Natural killer cell (primary cell): ENCODE measurements at places on chromosomes 2 and 18. TPM values are rescaled to one million over a fixed set of nuclear protein-coding genes. Genes with fewer than 3 reads are reported as not detected.

DNA sequence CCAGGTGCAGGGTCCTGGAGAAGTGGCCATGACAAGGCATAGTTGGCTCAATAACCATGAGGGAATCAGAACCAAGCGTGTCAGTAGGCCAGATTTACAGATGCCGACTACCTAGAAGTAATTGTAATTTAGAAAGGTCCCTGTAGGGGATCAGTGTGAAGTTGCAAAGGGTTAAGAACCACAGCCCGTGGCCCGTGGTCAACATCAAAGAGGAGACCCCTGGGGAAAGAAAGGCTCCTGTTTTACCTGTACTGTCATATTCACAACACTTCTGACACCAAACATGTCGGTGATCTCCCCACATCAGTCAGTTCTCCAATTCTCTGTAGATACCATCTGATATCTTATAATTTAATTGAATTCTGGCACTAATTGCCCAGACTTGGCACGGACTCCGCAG lies 31.0 kb downstream of the SP100 start:
- DNase-seq: no peak

- DNase-seq: no peak
These were observed 71.6 kb downstream of the C2orf74 start for GRCh38 chr2:61233581-61233980.

DNA sequence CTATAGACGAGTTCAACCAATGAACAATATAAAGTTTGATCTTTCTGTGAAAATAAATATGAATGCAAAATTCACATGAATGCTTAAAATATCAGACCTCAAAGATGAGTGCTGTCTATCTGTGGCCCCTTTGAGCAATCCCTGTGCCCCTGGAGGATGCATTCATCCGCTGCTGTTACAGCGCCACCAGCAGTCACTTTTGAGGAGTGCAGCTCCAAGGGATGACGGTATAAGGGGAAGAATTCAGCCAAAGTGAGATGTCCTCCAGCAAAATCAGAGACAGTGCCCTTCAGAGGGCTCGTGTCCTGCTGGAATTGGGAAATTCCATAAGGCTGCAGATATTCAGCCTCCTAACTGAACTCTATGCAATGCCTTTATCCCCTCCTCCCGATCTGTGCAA lies 12.0 kb upstream of the CHRNA1 start:
- peak; percentile 57 for DNase-seq

- no peak for DNase-seq
These were observed 16.9 kb upstream of the KCNG3 start for GRCh38 chr2:42510608-42511243.

DNA sequence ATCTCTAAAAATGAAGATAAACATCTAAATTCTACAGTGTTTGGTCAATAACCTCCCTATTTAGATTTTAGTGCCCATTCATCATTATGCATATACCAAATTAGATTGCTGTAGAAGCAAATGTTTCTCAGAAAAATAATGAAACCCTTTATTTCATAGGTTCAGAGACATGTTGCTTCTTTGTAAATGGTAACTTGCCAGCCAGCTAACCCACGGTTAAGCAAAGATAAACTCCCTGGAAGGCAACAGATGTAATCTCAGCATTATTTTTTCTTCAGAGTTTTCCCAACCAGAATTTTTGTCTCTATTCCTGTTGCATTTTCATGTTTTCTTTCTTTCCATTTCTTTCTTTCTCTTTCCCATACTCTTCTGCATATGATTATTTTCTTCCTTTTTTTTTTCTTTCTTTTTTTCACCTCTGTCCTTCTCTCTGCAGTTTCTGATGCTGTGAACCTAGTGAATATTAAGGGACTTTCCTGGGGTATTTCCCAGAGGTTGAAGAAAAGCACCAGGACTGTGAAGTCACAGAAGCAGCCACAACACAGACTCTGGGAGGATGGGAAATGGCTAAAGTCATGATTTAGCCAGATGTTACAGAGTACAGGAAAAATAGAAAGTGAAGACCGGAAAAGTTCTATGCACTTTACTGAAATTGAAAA lies 50.0 kb upstream of the DSG1 start:
- DNase-seq: no peak

- no peak for DNase-seq
These were observed 31.6 kb downstream of the EPB41L3 start for GRCh38 chr18:5512176-5512575.

DNA sequence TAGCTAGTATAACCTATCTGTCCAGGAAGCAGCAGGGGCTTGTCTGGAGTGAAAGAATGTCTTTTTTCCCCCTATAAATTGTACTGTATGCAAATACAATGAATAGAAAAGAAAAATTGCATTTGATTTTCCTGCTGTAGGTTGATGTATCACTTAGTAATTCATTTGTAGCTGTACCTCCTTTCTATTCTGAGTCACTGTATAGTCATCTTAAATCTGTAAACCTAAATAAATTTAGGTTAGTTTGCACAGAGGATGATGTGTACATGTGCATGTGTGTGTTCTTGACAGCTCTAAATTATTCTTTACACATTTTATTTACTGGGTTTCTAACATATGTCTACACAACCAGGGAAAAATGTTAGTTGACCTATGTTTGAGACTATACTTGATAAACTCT lies 478.7 kb upstream of the CNTNAP5 start:
- no peak for DNase-seq

GRCh38 chr2:95208106-95208505 lies 785 bp downstream of the ZNF892 start:
- DNase-seq: no peak

GRCh38 chr2:235516257-235516656 lies 22.4 kb downstream of the AGAP1 start:
- no peak for DNase-seq

- DNase-seq: no peak
These were observed 65.2 kb downstream of the C2orf76 start for GRCh38 chr2:119301413-119301812.

- peak; percentile 27 for DNase-seq
These were observed 80.4 kb downstream of the POLR1A start for GRCh38 chr2:86025229-86025820.

Gene ZNF385B
- total RNA-seq: 0.54 TPM

Gene MAL
- total RNA-seq: 0.54 TPM

Gene C2orf81
- 1.7 TPM for total RNA-seq

Gene TFPI
- 1.2 TPM for total RNA-seq

Gene BCL2
- 64.2 TPM for total RNA-seq

GRCh38 chr2:36420569-36421181 lies 65.1 kb downstream of the CRIM1 start:
- no peak for DNase-seq

Gene DYNAP
- total RNA-seq: not detected

DNA sequence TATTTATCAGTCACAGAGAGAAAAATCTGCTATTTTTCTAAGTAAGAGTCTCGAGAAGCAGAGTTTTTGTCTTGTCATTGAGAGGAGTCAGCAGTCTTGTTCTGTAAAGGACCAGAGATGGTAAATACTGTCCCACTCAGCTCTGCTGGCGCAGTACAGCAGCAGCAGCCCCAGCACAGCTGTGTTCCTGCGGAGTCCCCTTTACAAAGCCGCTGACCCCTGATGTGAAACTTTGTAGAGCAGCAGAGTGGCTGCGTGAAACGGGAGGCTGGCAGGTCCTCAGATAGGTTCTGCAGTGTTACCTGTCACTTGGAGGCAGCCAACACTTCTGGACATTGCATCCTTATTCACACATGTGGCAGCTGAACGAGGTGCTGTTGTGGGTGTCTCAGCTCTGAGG lies 45.2 kb downstream of the TMEM185B start:
- DNase-seq: no peak

Gene ABCG8
- total RNA-seq: not detected

DNA sequence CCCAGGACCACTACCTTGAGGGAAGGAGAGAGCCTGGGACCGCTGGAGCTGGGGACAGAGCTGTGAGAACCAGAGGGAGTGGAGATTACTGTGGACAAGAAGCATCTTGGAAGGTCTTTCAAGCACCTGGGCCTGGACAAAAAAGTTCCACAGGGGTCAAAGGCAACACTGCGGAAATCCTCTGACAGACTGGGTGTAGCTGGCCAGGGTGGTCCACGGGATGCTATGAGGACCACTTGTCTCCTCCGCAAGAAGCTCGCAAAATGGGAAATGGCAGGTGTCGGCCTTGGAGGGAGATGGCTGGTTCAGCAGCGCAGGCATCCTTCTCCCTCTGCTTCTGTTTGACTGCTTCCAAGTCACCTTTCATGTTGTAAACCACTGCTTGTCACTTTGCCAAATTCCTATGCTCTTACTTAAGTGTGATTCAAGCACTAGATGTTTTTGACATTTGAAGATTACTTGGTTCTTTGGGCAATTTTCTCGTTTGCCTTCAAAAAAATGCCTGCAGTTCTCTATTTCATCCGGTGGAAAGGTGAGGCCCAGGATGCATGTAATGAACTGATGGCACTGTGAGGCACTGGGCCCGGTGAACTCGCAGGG lies 27.7 kb downstream of the KLHL29 start:
- no peak for DNase-seq
